ENCODE measurements at places on chromosomes 11 and 22.

DNA sequence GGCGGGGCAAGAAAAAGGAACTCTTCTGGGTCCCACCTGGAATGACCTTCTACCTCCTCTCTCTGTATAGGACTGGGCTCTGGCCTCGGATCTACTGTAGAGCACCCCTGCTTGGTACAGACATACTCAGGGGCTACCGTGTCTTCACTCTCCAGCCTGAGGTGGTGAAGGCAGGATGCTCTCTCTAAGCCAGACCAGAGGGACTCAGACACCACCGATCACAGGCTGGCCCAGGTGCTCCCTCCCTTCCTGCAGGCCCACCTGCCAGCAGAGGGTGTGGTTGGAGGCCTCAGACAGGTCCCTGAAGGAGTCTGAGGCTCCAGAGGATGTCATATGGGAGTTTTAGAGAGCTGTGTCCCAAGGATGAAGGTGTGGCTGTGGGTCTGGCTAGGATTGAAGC is 4.1 kb downstream of the NHERF4 start:
- no peak for DNase-seq

GRCh38 chr11:63874511-63874910 is 35.6 kb downstream of the MARK2 start:
- no peak for DNase-seq

DNA sequence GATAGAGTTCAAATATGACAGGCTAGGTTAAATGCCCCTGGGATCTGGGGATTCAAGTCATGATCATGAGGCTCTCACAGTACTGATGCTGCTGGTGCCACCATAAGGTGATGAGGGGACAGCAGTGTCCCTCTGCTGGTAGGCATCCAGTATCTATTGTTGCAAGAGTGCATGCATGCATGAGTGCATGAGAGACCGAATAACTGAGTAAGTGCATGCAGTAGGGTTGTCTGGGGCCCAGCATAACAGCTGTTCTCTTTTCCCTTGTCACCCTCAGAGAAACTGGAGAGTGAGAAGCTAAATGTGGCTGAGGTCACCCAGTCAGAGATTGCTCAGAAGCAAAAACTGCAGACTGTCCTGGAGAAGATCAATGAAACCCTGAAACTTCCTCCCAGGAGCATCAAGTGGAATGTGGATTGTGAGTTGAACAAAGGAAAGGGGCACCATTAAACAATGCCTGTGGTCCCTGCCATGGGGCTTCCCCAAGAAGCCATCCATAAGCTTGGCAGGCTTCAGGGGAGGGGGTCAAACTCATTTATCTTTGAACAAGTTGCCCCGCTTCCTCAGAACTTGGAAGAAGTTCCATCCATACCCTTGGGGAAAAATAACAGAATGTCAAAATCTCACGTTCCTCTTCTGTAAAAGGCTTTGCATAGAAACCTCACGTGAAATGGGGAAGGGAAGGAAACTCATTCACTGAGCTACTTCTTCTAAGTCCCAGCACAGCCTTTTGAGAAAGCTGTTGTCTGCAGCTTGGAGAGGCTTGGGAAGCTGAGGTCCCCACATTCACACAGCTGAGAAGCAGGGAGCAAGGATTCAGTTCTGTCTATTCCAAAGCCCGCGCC is 119.0 kb downstream of the PARVA start:
- DNase-seq = no peak

DNA sequence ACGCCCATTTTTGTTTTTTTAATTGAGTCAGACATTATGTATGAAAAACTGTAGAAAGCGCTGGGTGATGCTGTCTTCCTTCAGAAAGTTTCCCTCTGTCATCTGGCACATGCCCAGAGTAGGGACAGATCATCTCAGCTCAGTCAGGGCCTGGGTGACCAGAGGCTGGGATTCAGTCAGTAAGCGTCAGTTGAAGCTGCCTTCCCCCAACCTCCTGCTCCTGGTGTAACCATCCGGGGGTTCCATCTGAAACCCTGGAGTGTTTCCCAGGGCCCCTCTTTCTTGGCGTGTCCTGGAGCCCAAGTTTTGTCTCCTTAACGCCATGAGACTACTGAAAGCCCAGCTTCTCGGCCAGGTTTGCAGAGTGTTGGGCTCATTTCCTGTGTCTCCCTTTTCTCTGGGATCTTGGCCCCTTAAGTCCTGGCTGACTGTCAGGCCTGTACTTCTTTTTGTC is 10.7 kb downstream of the PPFIA1 start:
- DNase-seq = no peak

- no peak for DNase-seq
Observed at GRCh38 chr11:75733431-75734107, 15.9 kb downstream of the MOGAT2 start.

DNA sequence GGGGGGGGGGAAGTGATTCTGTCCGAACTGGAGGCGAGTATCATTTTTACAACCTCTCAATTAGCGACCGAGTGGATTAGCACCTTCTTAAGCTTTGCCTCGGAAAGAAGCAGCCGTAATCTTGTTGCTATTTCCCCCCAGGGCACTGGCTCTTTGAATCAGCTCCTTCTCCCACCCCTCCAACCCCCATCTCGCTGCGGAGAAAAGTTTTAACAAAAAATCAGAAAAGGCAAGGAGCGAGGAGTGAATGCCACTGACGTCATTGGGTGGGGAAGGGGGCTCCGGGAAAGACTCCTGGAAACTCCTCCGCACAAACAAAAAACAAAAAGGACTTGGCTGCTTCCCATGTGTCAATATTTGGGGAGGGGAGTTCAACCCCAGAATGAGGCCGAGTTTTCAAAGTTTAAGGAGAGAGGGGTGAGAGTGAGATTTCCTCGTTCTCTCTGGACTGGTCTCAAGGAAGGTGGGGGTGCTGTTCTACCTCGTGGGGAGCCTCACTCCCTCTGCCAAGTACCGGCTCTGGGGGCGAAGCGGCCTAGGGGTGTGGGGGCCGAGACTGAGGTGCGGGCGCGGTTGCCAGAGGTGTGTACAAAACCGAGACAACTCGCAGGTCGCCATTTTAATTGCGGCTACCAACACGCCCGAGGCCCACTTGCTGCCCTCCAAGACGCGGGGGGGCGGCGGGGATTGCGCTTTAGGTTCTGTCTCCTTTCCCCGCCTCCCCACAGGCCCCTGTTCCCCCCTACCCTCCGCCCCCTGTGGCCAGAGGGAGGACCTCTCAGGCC is 2.5 kb upstream of the PAX6 start:
- DNase-seq = no peak

GRCh38 chr11:124846070-124846673 is 19.1 kb upstream of the ROBO3 start:
- no peak for DNase-seq

GRCh38 chr22:29873943-29874342 is 9.0 kb upstream of the MTMR3 start:
- no peak for DNase-seq

GRCh38 chr11:118211006-118211405 is 13.8 kb downstream of the JAML start:
- no peak for DNase-seq

DNA sequence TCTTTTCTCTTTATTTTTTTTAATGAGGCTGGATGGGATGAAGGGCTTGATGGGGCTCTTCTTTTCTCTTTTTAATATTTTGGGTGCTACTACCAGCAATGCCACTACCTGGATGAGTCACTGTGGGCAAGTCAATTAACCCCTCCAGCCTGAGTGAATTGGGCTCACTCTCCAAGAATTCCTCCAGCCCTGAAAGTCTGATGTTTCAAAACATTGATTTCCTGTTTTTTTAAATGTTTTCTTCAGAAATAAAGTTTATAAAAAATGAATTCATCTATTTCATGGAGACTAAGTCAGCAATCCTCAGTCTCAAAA is 812 bp upstream of the OR5A2 start:
- DNase-seq = no peak

DNA sequence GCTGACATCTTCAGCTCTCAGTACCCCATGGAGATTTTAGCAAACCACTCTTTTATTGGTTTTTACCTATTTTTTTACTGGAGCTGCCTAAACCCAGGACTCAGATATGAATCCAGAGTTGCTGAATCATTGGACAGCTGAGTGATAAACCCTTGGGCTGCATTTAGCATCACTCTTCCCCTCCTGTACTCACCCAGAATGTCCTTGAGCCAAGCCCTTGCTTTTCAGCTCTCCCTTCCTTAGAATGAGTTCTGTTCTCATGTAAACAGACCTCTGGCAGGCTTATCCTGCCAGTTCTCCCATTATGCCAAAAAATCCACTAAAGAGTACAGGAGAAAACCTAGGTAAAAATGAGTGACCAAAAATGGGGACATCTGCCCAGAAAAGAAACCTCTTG is 200.1 kb upstream of the POU2AF2 start:
- DNase-seq = no peak

DNA sequence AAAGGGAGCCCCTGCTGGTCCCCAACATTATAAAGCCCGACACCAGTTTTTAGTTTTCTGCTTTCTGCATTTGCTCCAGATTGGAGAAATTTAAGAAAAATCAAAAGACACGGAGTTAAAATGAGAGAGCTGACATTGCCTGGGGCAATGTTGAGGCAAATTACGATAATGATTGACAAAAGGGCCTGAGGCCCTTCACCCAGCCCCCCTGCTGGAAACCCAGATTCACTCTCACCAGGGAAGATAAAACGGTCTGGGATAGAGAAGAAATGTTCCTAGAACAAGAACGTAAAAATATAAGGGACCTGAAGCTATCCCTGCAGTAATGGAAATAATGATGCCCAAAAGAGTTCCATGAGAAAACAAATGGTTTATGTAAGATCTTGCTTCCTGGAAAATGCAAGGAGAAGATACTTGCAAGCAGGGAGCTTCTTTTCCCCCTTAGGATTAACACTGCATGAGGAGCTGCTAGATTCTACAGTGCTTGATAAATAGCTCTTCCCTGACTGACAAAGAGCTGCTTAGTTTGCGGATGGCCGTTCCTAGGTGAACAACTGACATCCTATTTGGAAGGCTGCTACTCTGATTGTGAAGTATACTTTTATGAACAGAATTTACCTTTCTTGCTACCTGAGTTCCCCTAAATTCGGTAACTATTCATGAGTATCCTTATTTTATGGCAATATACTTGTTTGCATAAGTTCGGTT is 40.6 kb upstream of the GNAZ start:
- DNase-seq = no peak

DNA sequence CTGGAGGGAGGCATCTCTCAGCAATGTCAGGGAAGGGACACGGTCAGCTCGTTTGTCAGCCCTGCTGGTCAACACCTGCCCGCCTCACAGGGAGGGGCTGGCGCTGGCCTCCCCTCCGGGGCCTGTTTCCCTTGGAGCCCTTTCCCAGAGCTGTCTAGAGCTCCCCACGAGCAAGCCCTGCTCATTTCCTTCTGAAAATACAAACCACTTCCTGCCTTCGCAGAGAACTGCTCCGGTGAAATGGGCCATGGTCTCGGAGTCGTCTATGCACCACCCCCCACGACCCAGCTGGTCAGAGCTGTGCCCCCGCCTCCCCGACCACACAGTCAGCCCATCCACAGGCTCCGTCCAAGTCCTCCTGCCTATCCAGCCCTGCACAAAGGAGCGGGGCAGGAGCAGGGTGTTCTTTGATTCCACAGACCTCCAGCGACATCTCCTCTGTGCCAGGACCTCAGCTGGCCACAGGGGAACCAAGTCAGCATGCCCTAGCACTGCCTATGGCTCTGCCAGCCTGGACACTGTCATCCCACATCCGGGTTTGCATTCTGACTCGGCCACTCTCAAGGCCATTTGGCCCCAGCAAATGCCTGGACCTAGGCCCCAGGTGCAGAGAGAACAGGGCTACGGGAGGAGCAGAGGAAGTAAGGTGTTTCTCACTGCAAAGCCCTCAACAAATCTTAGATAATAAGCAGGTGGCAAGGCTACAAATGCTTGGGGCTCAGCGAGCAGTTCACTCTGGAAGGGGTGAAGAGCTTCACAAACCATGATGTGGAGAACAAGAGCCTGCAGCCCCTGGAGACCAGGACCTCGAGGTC is 82.1 kb upstream of the WNT11 start:
- no peak for DNase-seq

- DNase-seq = no peak
Observed at GRCh38 chr11:134901955-134902918, 490.2 kb upstream of the B3GAT1 start.

- no peak for DNase-seq
Observed at GRCh38 chr11:122556605-122557004, 98.9 kb upstream of the UBASH3B start.

- no peak for DNase-seq
Observed at GRCh38 chr11:64713016-64713707, 9.8 kb downstream of the NRXN2 start.

DNA sequence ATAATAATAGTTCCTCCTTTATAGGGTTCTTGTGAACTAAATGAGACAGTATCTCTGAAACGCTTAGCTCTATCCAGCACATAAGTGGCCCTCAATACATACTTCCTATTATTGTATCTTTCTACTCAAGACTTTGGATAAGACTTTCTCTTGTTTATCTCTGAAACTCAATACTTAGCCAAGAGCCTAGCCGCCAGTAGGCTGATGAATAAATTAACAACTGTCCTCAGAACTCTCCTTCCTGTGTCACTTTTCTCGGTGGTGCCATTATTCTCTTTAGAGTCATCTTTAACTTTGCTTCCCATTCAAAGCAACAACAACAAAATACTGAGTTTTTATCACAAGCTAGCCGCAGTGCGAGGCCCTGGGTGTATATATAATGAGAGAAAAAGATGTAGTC is 86.9 kb downstream of the FAM83F start:
- DNase-seq = no peak

DNA sequence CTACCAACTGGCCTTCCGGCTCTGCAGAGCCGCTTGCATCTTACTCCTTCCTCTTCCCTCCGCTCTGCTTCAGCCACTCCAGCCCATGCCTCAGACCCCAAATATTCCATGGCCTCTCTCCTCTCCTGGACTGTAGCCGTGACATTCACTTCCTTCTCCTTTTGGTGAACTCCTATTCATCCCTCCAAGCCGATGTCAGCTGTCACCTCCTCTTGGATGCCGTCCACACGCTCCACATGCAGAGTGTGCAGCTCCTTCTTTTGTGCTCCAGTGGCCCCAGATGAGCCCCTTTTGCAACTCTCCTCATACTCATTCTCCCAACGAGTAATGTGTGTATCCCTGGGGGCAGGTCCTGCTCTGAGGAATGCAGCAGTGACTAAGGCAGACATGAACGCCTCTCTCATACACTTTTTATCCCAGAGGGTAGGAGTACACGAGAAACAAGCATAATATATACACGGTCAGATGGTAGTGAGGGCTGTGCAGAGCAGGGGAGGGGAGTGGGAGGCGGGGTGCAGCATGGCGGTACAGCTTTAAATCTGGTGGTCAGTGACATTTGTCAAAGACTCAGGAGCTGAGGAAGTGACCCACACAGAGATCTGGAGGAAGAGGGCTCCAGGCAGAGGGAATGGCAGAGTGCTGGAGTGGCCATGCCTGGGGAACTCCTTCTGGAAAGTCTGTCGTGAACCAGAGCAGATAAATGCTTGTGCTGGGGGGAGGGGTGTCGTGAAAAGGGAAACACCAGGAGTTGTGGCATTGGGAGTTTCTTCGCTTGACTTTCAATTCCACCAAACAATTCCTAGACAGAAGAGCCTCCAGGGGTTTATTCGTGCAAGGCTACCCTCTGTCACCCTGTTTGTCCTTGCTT is 83.8 kb upstream of the ATXN10 start:
- no peak for DNase-seq

DNA sequence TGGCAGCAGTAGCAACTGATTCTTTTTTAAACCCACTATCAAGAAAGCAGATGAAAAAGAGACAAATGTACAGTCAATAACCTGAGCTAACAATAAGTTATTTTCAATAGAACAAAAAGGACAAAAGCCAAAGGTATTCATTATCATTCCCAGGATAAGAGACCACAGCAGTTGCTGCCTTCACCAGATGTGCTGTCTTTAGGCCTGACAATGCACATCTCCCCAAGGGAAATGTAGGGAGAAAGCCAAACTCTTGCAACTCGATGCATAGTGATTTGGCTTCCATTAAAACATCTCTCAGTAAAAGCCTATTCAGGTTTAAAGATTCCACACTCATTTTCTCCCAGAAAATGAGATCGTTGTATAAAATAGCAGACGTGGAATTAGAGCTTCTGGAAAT is 210.7 kb downstream of the METTL15 start:
- DNase-seq = no peak
